ENCODE measurements at places on chromosomes 12 and 14. TPM values are rescaled to one million over a fixed set of nuclear protein-coding genes. Genes with fewer than 3 reads are reported as not detected.
A peak's percentile ranks its signal among the peaks of the same experiment; 100 is the strongest.

Gene CPNE6
- total RNA-seq, result 0.29 TPM

Gene RIPK3
- 12.4 TPM for total RNA-seq

Gene ZDHHC22
- not detected for total RNA-seq

Gene KRT74
- total RNA-seq, result not detected

Gene KLRC2
- 0.98 TPM for total RNA-seq

Gene OR6C74
- total RNA-seq, result not detected

Gene TPPP2
- not detected for total RNA-seq

Gene G2E3
- total RNA-seq, result 17.5 TPM

GRCh38 chr12:28497889-28498411 is 307.7 kb downstream of the CCDC91 start:
- H3K36me3 ChIP-seq, result no peaks in the 10 kb centered on the region
- no peak overlapping the region for H3K4me3 ChIP-seq
- H3K27me3 ChIP-seq, result no peaks in the 10 kb centered on the region

DNA sequence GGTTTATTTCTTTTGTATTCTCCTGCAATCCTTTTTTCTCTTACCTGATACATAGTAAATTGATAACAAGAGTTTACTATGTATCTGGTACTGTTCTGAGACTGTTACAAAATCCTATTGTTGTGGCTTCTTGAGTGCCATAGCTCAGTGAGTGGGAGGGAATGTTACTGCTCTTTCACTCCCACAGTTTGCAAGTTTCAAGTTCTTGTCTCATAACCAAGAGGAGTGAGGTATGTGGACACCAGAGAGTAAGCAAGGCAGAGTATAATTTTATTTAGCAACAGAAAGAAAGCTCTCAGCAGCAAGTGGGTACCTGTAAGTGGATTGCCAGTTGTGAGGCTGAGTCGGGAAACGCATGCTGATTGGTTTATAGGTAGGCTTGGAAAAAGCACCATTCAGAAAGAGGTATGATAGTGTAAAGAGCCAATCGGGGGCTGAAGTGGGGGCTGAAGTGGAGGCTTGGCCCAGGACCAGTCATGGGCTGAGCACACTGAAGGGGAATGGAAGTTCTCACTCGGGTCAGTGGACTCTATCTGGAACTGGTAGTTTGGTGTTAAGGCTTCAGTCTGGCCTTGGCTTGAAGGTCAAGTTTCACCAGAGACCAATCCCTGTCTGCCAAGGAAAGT is 850.8 kb downstream of the TMTC2 start:
- H3K27me3 ChIP-seq, result no peaks in the 10 kb centered on the region
- H3K36me3 ChIP-seq, result no peaks in the 10 kb centered on the region
- no peak overlapping the region for H3K27ac ChIP-seq
- no peak for DNase-seq
- H3K4me1 ChIP-seq, result no peaks in the 10 kb centered on the region

DNA sequence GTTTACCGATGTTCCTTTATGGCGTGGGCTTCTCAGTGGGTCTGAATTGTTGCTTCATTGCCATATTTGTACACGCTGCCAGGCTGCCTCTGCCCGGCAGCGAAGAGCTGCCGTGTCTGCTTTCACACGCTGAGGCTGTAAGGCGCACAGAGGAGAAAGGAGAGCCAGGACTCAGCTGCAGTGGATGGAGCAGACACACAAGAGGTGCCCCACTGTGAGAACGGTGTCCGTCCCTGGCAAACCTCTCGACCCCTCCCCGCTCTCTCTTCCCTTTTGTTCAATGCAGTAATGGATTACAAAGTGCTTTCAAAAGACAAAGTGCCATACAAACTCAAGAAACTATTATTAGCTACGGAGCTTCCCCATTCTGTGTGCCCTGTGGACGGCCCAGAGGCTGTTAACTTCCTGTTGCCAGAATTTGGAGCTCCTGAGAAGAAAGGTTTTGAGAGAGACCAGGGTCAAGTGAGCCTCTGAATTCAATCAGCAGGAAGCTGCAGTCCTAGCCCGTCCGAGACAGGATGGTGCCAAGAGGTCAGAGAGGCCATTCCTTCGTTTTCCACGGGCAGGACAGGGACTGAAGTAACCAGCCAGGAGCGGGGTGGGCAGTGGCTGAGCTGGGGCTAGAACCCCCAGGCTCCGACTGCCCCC is 15.8 kb downstream of the CCND2 start:
- no peak overlapping the region for H3K27ac ChIP-seq
- no peaks in the 10 kb centered on the region for H3K27me3 ChIP-seq
- no peak for DNase-seq
- H3K4me3 ChIP-seq, result no peak overlapping the region
- no peaks in the 10 kb centered on the region for H3K4me1 ChIP-seq

DNA sequence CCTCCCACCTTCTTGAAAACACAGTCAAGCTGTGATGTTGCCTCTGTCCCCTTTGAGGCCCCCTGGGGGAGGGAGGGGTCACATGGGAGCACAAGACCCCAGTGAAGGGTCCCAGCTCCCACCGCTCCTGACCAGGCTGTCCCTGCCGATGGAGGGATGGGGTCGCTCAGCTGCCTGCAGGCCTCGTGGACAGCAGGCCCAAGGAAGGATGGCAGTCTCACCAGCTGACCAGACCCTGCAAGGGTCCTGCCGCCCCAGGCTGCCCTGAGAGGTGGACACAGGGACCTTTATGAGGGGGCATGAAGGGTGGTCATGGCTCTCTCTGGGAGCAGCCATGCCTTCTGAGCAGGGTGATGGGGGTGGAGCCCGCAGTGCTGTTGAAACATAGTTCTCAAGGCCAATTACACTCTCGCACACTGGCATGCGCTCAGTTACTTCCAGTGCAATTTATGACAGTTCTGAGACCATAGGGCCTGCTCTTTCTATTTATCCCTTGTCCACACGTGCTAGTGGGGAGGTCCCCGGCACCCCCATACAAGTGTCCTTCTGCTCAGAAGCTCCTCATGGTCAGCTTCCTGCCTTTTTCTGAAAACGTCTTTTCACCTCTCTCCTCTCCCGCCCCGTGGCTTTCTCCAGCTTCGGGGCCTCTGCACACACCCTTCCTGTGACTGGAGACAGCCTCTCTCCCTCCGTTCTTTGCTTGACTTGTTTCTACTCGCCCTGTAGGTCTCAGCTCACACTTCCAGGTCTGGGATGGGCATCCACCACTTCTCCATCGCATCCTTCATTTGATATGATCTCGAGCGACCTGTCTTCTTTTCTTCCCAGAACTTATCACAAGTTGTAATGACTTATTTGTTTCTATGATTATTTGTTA is 313.1 kb downstream of the ADGRD1 start:
- H3K27ac ChIP-seq, result peak overlapping the region; percentile 83
- no peak overlapping the region for H3K4me3 ChIP-seq
- no peaks in the 10 kb centered on the region for H3K27me3 ChIP-seq
- H3K4me1 ChIP-seq, result peaks cover 39% of the 10 kb centered on the region
- no peaks in the 10 kb centered on the region for H3K36me3 ChIP-seq

DNA sequence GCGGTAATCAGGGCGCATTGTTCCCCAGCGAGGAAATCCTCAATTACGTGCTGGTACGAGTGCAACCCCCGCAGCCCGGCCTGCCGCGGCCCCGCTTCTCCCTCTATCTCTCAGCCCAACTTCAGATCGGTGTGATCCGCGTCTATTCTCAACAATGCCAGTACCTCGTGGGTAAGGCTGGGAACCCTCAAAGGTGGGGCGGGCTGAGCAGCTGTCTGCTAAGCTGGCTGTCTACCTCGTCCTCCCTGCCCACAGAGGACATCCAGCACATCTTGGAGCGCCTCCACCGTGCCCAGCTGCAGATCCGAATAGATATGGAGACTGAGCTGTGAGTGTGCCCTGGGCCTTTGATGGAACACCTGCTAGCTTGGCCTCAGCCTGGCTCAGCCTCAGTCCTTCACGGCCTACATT is 996 bp downstream of the REC8 start:
- H3K4me1 ChIP-seq, result peaks cover 5% of the 10 kb centered on the region
- H3K27me3 ChIP-seq, result no peaks in the 10 kb centered on the region
- H3K4me3 ChIP-seq, result no peak overlapping the region
- H3K36me3 ChIP-seq, result no peaks in the 10 kb centered on the region
- DNase-seq, result no peak

GRCh38 chr12:85296362-85296761 is 16.3 kb downstream of the ALX1 start:
- no peak overlapping the region for H3K27ac ChIP-seq
- H3K4me1 ChIP-seq, result no peaks in the 10 kb centered on the region
- H3K36me3 ChIP-seq, result no peaks in the 10 kb centered on the region
- H3K4me3 ChIP-seq, result no peak overlapping the region
- no peak for DNase-seq

DNA sequence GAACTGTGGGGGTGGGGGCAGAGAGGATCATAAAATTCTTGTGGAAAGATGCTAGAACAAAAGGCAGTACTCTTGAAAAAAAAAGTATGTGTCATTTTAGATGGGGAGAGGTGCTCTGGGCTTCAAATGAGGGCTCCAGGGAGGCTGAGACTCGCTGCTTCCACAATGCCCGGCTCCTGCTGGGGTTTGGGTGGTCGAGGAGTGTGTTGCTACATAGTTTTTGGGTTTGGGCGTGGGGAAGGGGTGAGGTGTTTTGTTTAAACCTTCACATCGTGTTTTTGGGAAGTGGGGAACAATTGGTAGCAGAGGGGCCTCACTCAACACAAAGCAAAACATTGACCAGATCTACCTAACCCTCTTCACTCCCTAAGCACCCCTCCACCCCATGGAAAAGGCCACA is 8.1 kb downstream of the ISCA2 start:
- no peak overlapping the region for H3K4me3 ChIP-seq
- no peaks in the 10 kb centered on the region for H3K27me3 ChIP-seq
- H3K4me1 ChIP-seq, result peaks cover 7% of the 10 kb centered on the region
- H3K36me3 ChIP-seq, result peaks cover 39% of the 10 kb centered on the region

DNA sequence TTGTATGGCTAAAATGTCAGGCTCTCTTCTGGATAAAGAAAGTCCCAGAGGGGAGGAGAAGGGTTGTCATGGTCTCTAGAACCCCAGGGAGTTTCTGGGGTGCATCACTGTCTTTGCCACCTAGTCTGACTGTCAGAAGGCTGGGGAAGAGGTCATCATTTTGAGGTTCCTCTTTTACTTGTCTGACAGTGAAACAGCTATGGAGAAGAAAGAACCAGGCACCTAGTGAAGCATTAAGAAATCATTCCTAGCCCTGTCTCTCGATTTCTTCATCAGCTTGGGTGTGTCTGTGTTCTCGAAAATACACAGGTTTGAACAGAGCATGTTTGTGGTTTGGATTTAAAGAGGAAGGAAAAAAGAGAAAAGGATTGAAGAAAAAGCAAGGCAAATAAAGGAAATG is 158.7 kb upstream of the LRIG3 start:
- DNase-seq, result no peak
- H3K27me3 ChIP-seq, result no peaks in the 10 kb centered on the region
- H3K4me1 ChIP-seq, result peaks cover 44% of the 10 kb centered on the region

- peaks cover 23% of the 10 kb centered on the region for H3K27me3 ChIP-seq
- peak within 1 kb of the TSS; percentile 27 for H3K4me3 ChIP-seq
- DNase-seq, result peak; percentile 15
- H3K27ac ChIP-seq, result no peak within 1 kb of the TSS
- H3K4me1 ChIP-seq, result peaks cover 7% of the 10 kb centered on the region
Measured at GRCh38 chr12:6700646-6701051, at the start of gene PIANP. TSS of gene PIANP (minus strand) at chr12:6700815. CDS start at chr12:6698061, 2,754 bp downstream.

GRCh38 chr12:45634273-45634917 is 95.1 kb upstream of the ARID2 start:
- no peak for DNase-seq
- no peaks in the 10 kb centered on the region for H3K36me3 ChIP-seq
- H3K27me3 ChIP-seq, result no peaks in the 10 kb centered on the region
- H3K4me3 ChIP-seq, result no peak overlapping the region
- no peak overlapping the region for H3K27ac ChIP-seq

GRCh38 chr12:94792693-94793092 is 142.3 kb upstream of the TMCC3 start:
- H3K27ac ChIP-seq, result no peak overlapping the region
- no peak for DNase-seq
- no peaks in the 10 kb centered on the region for H3K27me3 ChIP-seq
- H3K4me1 ChIP-seq, result peaks cover 4% of the 10 kb centered on the region
- no peak overlapping the region for H3K4me3 ChIP-seq
- no peaks in the 10 kb centered on the region for H3K36me3 ChIP-seq

DNA sequence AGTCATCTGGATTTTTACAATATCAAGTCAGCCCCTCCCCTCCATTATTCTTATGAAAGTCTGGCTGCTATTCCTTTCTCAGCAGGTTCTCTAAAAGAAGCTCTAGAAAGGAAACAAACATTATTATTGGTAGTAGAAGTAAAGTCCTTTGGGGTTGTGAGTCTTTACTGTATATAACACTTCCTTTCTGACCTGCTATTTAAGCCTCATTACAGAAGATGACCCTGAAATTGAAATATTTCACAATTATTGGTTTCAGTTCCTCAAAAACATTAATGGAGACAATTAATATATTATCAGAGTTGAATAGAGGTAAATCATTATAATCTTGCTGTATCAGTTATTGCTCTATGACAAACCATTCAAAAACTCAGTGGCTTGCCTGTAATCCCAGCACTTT is 19.3 kb downstream of the PLEKHA5 start:
- H3K4me1 ChIP-seq, result peaks cover 8% of the 10 kb centered on the region
- no peaks in the 10 kb centered on the region for H3K27me3 ChIP-seq
- no peak for DNase-seq
- H3K36me3 ChIP-seq, result no peaks in the 10 kb centered on the region
- H3K4me3 ChIP-seq, result no peak overlapping the region

- no peaks in the 10 kb centered on the region for H3K27me3 ChIP-seq
- peak overlapping the region; percentile 95 for H3K27ac ChIP-seq
- H3K4me3 ChIP-seq, result peak overlapping the region; percentile 24
- peaks cover 47% of the 10 kb centered on the region for H3K4me1 ChIP-seq
Measured at GRCh38 chr14:52067873-52068614, 815 bp downstream of the NID2 start.

GRCh38 chr14:89303456-89304435 is 113.3 kb downstream of the FOXN3 start:
- H3K27me3 ChIP-seq, result no peaks in the 10 kb centered on the region
- H3K4me3 ChIP-seq, result no peak overlapping the region
- peaks cover 34% of the 10 kb centered on the region for H3K4me1 ChIP-seq
- H3K27ac ChIP-seq, result peak overlapping the region; percentile 83
- DNase-seq, result peak; percentile 52
- H3K36me3 ChIP-seq, result no peaks in the 10 kb centered on the region

Measured in thyroid gland (tissue), 4 donors.